Frontal cortex (tissue), 4 donors: ENCODE measurements at places on chromosomes 1 and 21. TPM values are rescaled to one million over a fixed set of nuclear protein-coding genes. Genes with fewer than 3 reads are reported as not detected.

HMGCL gene
- total RNA-seq: 11.8 TPM

CFHR4 gene
- 0.41 TPM for total RNA-seq

SPATA45 gene
- total RNA-seq: 2.0 TPM

ZNF669 gene
- 44.8 TPM for total RNA-seq

LRRC39 gene
- 9.0 TPM for total RNA-seq

PPIAL4G gene
- 0.41 TPM for total RNA-seq

SLC9C2 gene
- total RNA-seq: 3.7 TPM

CELA2B gene
- not detected for total RNA-seq

NUAK2 gene
- total RNA-seq: 0.41 TPM

PRAMEF13 gene
- total RNA-seq: not detected

PGLYRP3 gene
- total RNA-seq: not detected

TSNAX gene
- 60.7 TPM for total RNA-seq

SLC2A5 gene
- 0.82 TPM for total RNA-seq

HES3 gene
- not detected for total RNA-seq

CDC14A gene
- total RNA-seq: 2.9 TPM
